ENCODE measurements at places on chromosomes 13 and 19. TPM values are rescaled to one million over a fixed set of nuclear protein-coding genes. Genes with fewer than 3 reads are reported as not detected.
A peak's percentile ranks its signal among the peaks of the same experiment; 100 is the strongest.

- no peak for DNase-seq
These were observed 712.7 kb upstream of the SGCG start for GRCh38 chr13:22468045-22468444.

GRCh38 chr13:77820431-77821149, 98.0 kb downstream of the EDNRB start:
- no peak for DNase-seq

GRCh38 chr19:12205296-12205695, 42.4 kb downstream of the ZNF136 start:
- no peak for DNase-seq

DNA sequence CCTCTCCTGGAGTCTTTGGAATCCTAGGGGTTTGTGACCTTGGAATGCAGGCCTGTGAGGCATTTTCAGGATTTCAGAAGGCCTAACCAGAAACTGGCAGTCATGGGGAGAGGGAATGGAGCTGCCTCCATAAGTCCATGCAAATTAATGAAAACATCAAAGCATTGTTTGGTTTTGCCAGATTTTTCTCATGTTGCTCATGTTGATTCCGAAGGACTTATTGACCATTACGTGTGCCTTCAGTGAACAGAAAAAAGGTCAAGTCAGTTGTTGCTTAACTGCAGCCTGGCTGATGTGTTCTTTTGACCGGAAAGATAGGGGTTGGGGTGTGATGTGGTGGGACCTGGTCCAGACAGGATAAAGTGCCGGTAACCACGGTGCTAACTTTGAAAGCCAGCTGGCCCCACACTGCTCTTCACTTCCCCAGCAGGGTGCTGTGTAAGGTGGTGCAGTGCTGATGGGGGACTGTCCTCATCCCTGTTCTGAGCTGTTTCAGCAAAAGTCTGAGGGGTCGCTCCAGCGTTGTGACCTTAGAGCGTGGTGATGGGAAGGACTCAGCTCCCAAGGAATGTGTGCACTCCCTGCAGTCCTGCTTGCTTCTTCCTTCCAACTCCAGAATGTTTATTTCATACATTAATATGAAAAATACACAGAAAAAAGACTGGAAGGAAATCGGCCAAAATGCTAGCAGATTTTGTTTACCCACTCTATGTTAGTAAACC, 3.5 kb downstream of the RNF113B start:
- peak; percentile 59 for DNase-seq

LILRB2 gene
- 2.1 TPM for total RNA-seq

- no peak for DNase-seq
These were observed 32.5 kb upstream of the C1QTNF9 start for GRCh38 chr13:24276861-24277260.

DNA sequence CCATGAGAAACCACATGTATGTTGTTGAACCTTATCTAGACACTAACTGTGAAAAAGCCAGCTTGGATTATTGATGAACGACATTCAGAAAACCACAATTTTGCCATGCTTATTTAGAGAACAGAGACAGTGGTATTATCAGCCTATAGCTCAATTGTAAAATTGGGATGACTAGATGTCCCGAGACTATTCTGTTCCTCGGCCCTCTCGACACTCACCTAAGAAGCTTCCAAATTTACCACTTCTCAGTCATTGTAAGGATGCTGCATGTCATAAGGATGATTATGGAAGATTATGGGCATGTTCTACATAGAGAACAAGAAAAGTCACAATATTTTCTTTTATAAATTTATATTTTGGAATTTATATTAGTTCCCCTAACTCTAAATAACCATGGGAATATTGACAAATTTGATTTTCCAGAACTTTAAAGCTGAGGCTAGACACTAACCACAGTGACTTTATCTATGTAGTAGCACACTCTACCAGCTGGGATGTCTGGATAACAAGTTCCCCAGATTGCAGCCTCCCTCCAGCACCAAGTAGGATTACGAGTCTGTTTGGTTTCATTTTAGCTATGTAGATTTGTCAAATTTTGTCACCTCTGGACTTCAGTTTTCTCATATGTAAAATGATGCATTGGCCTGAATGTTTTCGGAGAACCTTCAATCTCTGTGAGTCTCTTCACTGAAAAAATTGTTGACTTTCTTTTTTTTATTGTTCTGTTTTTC, 513.6 kb downstream of the IRS2 start:
- no peak for DNase-seq

DNA sequence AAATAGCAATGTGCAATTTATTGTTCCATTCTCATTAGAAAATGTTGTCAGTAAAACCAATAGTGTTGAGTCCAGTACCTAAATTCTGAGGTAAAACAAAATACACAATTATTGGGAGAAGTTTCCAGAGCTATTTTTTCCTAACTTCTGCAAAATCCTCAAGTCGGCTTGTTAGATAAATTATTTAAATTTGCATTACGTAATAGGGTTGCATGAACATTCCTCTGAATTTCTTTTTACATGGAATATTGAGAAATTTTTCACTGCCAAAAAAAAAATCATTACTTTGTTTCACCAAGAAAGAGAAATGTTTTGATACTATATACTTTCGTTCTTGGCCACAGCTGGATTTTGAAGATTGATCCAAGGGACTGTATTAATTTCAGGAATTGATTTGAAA, 1.5 kb downstream of the ZNF507 start:
- DNase-seq, result no peak

TICAM1 gene
- 10.5 TPM for total RNA-seq

CCNA1 gene
- 0.62 TPM for total RNA-seq

ADGRE2 gene
- 1.9 TPM for total RNA-seq

FOSB gene
- 44.3 TPM for total RNA-seq

DNA sequence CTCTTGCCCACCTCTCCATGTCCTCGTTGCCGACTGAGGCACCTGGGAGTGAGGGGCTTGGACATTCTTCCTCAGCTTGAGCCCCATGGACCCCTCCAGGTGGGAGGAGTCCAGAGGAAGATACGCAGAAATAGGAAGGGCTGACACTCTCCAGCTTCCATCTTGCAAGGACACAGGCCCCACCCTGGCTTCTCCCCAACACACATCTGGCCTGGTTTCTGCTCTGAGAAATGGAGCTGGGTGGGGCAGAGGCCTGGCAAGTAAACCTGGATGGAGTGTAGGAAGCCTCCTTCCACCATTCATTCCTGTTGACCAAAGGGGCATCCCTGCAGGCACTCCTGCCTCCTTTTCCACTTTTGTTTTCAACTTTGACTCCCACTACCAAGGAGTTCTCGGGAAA, 50.5 kb downstream of the NFIX start:
- DNase-seq, result no peak

SIGLEC9 gene
- 2.9 TPM for total RNA-seq

GRCh38 chr19:16541526-16542044, 652 bp downstream of the CHERP start:
- DNase-seq, result no peak

GRCh38 chr13:47215736-47216135, 318.9 kb upstream of the HTR2A start:
- no peak for DNase-seq

SHISA7 gene
- total RNA-seq, result not detected

MZF1 gene
- 48.0 TPM for total RNA-seq

SIGLEC8 gene
- 0.24 TPM for total RNA-seq

DNA sequence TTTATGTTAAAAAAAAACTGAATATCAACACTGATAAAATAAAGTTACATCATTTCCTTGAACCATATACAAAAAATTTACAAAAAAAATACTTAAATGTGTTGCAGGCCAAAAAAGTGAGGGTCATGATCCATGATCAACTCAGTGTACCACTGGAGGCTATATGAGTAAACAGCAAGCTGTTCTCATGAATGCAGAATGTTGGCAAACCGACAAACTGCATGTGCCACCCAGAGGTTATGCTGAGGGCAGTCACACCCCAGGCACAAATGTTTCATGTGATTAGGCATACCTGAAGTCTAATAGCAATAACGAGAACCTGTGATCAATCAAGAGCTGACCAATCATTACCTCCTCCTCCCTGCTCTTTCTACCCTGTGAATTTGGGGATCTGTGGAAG, 91.9 kb downstream of the ZNF431 start:
- no peak for DNase-seq

All from ovary (tissue), 10 donors.